Upper lobe of right lung (tissue), 1 donor: ENCODE measurements at places on chromosomes 2 and 18.

DNA sequence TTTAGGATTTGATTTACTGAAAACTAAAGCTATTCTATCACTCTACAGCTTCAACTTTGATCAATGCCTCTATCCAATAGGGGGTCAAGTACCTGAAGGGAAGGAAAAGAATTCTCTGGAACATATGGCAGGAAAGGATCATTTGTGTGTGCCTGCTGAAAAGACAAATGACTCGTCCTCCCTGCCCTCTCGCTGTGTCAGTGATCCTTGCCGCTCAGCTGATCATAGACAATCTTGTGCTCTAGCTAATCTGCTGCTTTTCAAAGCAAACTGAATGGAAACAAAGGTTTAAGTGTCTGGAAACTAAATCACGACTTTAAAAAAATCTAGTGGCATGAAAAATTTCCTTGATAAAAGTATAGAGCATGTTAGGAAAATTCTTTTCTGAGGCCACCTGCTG is 75.6 kb upstream of the CPO start:
- no peak for DNase-seq

- no peak for DNase-seq
These were observed 74.1 kb upstream of the LRATD1 start for GRCh38 chr2:14558335-14558919.

- peak; percentile 50 for DNase-seq
These were observed 161.0 kb downstream of the TWIST2 start for GRCh38 chr2:239008677-239009588.

GRCh38 chr2:31051258-31052140 is 86.7 kb downstream of the GALNT14 start:
- no peak for DNase-seq

- DNase-seq = no peak
These were observed 467.2 kb downstream of the SPAG16 start for GRCh38 chr2:213751446-213751845.

GRCh38 chr2:95539836-95540235 is 52.0 kb upstream of the TRIM43 start:
- DNase-seq = no peak

GRCh38 chr2:29123617-29124349 is 8.6 kb downstream of the CLIP4 start:
- DNase-seq = no peak

GRCh38 chr2:125405816-125406215 is 1250.1 kb upstream of the GYPC start:
- DNase-seq = no peak

DNA sequence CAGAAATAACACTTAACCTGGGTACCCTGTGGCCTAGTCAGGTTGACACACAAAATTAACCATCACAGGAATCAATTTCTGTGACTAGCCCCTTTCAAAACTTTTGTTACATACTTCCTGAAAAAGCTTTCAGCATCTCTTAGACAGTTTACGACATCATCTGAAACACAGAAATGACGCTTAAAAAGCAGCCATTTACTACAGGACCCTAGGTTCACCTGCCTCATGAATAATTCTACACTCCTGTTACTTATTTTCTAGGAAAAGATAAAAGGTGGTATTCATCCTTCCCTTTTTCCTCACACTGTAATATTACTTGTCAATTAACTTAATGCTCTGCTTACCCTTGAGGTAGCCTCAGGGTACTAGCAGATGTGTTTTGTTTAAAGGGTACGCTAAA is 388.4 kb downstream of the IRS1 start:
- DNase-seq = no peak

DNA sequence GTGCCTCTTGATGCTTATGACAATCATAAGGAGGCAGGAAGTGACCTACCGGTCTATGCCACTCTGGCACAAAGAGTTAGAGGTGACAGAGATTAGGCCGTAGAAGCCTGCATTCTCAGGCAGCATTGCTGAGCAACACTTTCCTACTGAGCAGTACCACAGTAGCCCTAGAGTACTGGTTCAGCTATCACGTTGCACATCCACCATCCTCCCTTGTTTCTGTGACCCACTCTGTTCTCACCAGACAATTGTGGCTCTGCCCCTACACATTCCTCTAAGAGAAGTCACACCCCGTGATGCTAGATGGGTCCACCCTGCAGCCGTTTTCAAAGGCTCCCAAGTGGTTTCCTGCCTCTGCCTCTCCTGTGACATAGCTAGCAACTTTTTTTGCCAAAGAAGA is 22.6 kb upstream of the SUCLG1 start:
- DNase-seq = no peak

DNA sequence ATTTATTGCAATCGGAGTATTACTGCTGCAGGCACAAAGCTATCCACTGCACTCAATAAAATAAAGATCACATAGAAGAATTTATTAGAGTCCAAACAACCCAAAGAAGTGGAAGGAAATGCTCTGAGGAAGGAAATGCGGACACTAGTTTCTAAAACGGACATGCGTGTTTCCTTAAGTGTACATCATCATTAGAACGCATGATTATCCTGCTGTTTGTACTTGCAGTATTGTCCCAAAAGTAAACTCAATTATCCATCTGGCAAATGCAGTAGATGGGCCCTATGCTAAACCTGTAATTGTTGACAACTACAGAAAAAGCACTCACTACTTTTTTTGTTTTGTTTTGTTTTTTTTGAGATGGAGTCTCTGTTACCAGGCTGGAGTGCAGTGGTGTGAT is 53.6 kb downstream of the PDK1 start:
- DNase-seq = no peak

DNA sequence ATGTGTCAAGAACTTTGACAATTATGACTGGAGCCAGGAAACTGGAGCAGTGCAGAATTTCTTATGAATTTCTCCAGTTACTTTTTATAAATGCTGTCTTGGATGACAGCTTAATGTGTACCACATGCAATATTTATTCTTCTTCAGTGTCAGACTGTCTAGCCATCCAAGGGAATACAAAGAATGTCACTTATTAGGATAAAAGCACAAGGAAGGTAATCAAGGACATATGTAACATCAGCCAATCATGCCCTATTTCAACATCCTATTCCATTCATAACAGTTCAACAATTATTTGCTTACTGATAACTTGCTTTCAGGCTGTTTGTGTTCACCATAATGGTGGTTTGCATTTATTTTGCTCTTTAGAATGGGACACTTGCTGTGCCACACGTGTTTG is 139.8 kb downstream of the OLA1 start:
- DNase-seq = no peak

DNA sequence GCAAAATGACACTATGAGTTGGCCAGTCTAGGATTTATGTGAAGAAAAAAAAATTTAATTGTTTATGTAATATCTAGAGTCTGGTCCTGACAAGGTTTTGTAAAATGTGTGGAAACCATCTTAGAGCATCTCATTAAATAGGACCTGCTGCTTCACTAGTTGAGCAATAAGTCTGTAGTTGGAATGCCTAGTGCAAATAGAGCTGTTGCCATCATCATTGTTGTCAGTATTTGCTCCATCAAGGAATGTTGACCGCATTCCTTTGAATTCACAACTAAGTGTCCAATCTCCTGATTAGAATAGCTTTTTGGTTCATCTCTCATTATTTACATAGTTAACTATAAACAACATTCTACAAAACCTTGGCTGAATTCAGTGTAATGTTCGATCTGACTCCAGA is 32.2 kb upstream of the RPE start:
- DNase-seq = no peak

GRCh38 chr2:231715988-231716616 is 7.8 kb downstream of the PTMA start:
- DNase-seq = no peak

DNA sequence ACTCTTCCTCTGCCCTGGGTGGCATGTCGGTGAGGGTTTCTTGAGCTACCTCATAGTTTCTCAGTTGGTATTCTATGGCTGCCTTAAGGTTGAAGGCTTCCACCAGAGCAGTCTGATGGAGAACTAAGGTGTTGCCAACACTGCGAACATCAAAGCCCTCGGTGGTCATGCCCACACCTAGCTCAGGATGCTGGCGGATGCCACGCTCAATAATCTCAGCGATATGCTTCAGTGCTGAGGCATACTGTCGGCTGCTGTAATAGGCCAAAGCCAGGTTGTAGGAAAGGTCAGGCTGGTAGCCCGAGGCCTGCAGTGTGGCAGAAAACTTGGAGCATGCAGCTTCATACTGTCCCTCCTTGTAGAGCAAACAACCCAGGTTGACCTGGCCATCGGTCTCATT is 225.3 kb downstream of the AGPS start:
- DNase-seq = no peak

GRCh38 chr2:221478485-221478863 is 93.6 kb downstream of the EPHA4 start:
- no peak for DNase-seq

DNA sequence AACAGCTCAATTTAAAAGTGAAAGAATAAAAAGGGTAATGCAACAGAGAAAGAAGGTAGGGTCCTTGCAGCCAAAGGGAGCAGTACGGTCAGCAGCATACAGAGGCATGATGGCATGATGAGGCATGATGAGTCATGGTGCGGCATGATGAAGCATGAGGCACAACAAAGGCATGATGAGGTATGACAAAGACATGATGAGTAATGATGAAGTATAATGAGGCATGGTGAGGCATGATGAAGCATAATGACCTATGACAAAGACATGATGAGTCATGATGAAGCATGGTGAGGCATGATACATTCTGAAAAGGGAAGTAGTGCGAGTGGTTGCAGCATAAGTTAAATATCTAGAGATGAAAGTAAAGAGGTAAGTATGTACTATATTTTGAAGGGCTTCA is 673.2 kb downstream of the TMEM182 start:
- DNase-seq = no peak

DNA sequence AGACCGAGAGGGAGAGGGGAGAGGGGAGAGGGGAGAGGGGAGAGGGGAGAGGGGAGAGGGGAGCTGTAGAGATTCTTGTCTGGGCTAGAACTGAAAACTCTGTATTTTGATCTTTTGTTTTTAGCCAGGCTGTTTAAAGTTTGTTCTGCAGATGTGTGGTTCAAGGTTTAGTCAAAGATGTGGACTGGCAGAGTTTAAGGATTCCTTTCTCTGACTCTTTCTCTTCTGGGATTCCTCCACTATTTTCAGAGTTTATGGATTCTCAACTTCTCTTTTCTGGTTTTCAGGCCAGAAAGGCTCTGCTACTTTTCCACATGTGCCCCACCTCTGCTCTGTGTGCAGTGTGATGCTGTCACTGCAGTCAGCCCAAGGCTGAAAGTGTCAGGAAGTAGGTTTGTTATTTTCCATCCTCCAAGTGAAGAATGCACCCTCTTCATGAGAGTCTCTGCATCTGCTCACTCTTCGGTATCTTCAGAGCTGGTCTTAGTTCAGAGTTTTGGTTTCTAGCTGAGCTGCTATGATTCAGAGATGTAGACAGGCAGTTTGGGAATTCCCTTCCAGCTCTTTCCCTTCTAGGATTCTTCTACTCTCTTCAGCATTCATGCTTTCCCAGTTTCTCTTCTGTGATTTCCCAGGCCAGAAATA is 130.9 kb upstream of the SMAD7 start:
- no peak for DNase-seq

DNA sequence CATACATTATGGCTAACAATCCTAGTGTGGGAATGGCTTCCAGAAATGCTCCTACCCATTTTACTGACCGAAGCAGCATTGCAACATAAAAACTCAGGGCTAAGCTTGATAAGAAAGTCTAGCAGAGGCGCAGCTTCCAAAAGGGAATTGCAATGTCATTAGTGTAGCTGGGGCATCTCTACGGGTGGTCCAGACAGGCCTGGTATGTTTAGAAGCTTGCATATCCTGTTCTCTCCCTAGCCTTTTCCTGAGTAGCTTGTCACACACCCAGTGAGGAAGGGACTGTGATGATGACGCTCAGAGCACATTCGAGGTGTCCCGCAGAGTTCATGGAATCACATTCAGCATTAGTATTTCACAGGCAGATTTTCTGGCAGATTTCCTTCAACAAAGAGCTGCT is 38.0 kb upstream of the COL5A2 start:
- DNase-seq = no peak
